ENCODE measurements at places on chromosomes 1 and 21.

DNA sequence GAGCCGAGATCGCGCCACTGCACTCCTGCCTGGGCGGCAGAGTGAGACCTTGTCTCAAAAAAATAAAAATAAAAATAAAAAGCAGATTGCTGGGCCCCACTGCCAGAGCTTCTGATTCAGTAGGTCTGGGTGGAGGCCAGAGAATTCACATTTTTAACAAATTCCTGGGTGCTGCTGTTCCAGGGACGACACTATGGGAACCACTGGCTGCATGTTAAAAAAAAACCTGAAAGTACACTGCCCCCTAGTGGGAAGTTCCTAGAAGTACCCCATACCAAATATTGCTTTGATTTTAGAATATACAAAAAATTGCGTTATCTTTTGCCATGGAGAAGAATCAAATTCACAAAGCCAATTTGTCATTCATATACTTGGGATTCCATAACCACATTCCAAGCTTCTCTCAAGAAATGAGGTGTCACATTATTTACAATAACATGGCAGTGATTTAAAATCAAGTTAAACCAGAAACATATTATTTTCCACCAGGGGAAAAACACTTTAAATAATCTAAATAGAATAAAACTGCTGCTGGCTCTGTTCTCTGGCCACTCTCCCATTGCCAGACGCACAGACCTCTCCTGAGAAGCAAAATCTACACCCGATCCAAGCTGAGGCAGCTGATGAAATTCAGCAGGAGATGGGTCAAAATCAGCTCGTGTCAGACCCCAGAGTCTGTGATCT lies 27.4 kb downstream of the SYF2 start:
- H3K36me3 ChIP-seq = no peaks in the 10 kb centered on the region
- H3K27ac ChIP-seq = no peak overlapping the region
- peak; percentile 30 for DNase-seq
- peaks cover 33% of the 10 kb centered on the region for H3K27me3 ChIP-seq

DNA sequence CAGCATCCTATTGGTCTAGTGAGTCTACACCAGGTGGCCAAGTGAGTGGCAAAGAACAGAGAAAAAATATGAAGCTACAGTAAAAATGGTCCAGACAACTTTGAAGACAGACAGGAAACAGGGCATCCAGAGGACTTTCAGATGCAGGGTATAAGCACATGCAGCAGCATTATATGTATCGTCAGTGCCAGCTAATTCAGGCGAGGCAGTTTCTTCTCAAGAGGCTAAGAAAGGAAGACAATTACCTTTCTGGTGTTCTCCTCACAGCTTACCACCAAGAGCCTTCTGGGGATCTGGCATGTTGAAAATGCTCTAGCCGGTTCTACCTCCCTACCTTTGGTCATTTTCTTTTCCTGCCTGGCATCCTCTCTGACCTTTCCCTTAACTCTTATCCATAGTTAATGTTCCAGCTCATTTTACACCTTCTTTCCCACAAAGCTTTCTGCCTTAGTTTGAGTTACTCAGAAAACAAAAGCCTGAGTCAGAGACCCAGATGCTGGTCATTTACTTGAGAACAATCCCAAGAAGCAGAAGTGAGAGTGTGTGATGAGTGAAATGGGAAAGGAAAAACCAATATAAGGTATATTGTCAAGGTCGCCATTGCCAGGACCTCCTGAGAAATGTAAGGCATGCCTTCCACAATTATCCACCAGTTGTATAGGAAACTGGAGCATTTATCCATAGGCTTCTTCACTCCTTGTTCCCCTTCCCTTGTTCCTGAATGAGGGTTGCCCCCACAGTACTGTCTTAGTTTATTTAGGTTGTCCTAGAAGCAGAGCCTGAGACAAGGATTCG lies 444.1 kb downstream of the PLPP3 start:
- H3K27me3 ChIP-seq = no peaks in the 10 kb centered on the region
- H3K4me1 ChIP-seq = peaks cover 2% of the 10 kb centered on the region
- H3K4me3 ChIP-seq = no peak overlapping the region
- H3K27ac ChIP-seq = no peak overlapping the region
- DNase-seq = no peak

- DNase-seq = no peak
- no peaks in the 10 kb centered on the region for H3K36me3 ChIP-seq
- no peak overlapping the region for H3K27ac ChIP-seq
- H3K27me3 ChIP-seq = no peaks in the 10 kb centered on the region
- no peaks in the 10 kb centered on the region for H3K4me1 ChIP-seq
Measured at GRCh38 chr1:89581859-89582258, 51.1 kb upstream of the LRRC8C start.

DNA sequence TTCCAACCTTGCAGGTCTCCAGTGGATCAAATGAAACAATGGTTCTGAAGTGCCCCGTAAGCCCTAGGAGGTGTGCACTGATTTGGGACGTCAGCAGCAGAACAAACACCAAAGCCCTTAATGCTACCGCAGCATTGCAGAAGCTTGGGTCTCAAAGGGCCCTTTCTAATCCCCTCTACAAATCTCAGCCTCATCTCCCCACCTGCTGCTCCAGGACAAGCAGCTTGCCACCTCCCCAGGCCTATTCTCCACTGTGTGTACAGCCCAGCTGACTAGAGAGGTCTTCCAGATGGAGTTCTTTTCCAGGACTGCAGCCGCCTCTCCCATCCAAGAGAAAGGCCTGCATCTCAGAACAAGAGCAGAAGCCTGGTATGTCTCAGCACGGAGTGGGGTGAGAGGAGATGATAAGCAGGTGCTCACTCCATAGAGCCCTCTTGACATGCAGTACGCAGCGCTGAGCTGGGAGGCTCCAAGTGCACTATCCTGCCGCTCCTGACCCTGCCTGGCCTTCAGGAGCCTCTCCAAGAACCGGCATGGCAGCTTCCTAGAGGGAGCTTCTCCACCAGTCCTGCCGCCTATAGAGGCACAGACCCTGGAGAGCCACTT lies 46.3 kb downstream of the MRPL37 start:
- no peak overlapping the region for H3K4me3 ChIP-seq
- no peaks in the 10 kb centered on the region for H3K27me3 ChIP-seq
- H3K27ac ChIP-seq = no peak overlapping the region
- no peak for DNase-seq
- no peaks in the 10 kb centered on the region for H3K4me1 ChIP-seq

DNA sequence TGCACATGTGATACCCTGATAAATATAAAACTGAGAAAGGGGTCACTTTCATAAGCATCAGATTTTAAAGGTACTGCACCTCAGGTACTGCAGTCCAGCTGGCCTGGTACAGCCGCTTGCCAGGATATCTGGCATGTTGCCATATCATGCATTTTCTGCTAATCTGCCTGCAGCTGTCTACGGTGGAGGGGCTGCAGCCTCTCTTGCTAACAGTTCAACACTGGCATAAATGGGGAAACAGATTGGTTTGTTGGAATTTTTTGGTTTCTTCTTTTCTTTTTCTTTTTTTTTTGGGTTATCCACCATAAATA lies 71.5 kb downstream of the MIS18A start:
- no peaks in the 10 kb centered on the region for H3K4me1 ChIP-seq
- no peak for DNase-seq
- no peak overlapping the region for H3K4me3 ChIP-seq
- H3K27ac ChIP-seq = no peak overlapping the region

- no peak overlapping the region for H3K27ac ChIP-seq
- peaks cover 5% of the 10 kb centered on the region for H3K4me1 ChIP-seq
- no peak overlapping the region for H3K4me3 ChIP-seq
- peaks cover 33% of the 10 kb centered on the region for H3K27me3 ChIP-seq
Measured at GRCh38 chr1:231036416-231036815, 3.6 kb downstream of the FAM89A start.

GRCh38 chr1:204846546-204846945 lies 24.1 kb upstream of the NFASC start:
- no peak overlapping the region for H3K27ac ChIP-seq
- H3K4me1 ChIP-seq = peaks cover 2% of the 10 kb centered on the region
- no peak for DNase-seq
- peak overlapping the region; percentile 25 for H3K4me3 ChIP-seq
